ENCODE measurements at places on chromosomes 2 and 18.

GRCh38 chr2:105187531-105187930 is 54.0 kb upstream of the GPR45 start:
- DNase-seq: peak; percentile 28

DNA sequence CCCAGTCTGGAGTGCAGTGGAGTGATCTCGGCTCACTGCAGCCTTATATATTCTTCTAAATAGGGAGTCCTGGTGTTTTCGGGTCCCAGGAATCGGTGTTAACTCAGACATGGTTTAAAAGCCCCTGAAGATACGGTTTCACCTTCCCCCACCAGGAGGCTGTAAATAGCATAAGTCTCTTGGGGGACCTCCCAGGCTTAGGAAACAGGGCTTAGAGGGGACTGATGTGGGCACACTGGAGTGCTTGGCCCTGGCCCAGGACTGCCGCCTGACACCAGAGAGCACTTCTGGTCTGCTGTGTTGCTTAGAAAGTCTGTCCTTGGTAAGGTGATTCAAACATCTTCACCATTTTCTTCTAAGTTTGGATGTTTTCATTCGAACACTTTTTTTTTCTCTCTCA is 39.7 kb upstream of the MAP4K4 start:
- DNase-seq: no peak

GRCh38 chr2:23745726-23746105 is 181.2 kb downstream of the ATAD2B start:
- peak; percentile 34 for DNase-seq

DNA sequence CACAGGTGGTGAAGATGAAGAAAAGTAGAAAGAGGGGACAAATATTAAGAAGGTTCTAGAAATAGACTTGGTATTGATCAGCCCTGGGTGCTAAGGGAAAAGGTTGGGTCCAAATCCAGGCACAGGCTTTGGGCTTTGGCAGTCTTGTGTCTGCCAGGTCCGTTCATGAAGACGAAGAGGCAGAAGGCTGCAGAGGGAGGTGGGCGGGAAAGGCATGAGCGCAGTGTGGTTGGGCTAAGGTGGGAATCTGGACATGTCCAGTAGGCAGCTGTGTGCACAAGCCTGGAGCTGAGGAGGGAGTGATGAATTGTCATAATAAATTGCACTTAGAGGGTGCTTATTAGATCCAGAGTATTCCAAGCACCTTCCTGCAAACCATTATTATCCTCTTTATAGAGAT is 105.7 kb upstream of the TEX51 start:
- no peak for DNase-seq

GRCh38 chr2:170950221-170950761 is 21.2 kb downstream of the GORASP2 start:
- DNase-seq: no peak

- peak; percentile 34 for DNase-seq
These were observed 370.9 kb upstream of the ZEB2 start for GRCh38 chr2:144890828-144891227.

- DNase-seq: peak; percentile 39
These were observed 669 bp upstream of the PIKFYVE start for GRCh38 chr2:208265371-208265800.

DNA sequence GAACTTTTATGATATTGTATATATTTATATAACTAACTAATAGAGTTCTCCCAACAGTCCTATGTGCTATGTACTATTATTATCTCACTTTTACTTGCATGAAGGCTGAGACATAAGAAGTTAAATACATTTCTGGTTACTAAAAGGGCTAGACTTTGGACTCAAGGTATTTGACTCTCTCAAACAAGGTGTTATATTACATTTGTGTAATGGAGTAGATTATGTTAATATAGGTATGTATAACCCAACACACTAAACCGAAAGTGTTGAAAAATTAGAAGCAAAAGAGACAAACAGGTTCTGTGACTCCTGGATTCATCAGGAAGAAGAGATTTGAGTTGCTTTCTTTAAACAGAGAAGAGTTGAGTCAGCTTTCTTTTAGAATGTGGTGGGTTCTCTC is 733.6 kb upstream of the ZEB2 start:
- DNase-seq: no peak

- DNase-seq: no peak
These were observed 371.9 kb upstream of the TNP1 start for GRCh38 chr2:217231724-217232123.

GRCh38 chr2:30405260-30405605 is 41.8 kb upstream of the LCLAT1 start:
- no peak for DNase-seq

- no peak for DNase-seq
These were observed 9.7 kb downstream of the TCF23 start for GRCh38 chr2:27158468-27158867.

- DNase-seq: no peak
These were observed 86.2 kb downstream of the MIB1 start for GRCh38 chr18:21826641-21827302.

DNA sequence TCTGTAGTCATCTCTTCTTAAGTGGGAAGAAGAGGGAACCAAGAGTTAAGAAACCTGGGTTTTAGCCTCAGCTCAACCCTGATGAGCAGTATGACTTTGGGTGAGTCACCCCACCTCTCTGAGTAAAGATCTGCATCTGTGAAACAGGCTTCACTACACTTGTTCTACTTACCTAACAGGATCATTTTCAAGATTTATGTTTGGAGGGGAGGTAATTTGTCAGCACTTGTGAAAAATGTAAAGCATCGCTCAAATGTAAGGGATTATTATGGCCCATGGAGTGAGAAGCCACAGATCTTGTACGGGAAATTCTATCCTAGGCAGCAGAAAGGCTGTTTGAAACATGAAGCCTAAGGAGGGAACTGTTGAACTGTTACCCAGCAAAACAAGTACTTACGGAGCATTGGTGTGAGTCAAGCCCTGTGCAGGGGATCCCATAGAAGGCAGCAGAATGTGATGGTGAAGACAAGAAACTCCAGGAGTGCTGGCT is 160.6 kb downstream of the PRKCE start:
- peak; percentile 41 for DNase-seq

DNA sequence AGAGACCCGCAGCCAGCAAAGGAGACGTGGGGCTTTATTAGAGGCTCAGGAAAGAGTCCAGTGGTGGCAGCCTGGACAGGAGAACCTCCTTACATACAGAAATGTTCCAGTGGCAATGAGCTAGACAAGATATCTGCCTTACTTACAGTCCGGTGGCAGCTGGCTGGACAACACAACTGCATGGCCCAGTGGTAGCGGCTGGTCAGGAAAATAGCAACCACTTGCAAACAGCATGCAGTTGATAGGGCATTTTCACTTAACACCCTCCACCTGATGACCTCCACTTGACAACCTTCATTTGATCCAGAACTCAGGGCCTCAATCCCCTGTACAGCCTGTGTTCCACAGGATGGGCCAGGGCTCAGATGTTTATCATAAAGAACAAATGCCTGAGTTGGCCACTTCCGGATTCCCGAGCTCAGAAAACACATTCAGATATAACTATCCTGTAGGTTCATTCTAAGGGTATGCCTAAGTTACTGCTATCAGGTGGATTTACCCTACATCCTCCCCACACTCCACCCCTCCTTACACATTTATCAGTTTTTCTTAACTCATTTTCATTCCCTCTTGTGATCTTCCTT is 63.3 kb upstream of the ITPRID2 start:
- no peak for DNase-seq

DNA sequence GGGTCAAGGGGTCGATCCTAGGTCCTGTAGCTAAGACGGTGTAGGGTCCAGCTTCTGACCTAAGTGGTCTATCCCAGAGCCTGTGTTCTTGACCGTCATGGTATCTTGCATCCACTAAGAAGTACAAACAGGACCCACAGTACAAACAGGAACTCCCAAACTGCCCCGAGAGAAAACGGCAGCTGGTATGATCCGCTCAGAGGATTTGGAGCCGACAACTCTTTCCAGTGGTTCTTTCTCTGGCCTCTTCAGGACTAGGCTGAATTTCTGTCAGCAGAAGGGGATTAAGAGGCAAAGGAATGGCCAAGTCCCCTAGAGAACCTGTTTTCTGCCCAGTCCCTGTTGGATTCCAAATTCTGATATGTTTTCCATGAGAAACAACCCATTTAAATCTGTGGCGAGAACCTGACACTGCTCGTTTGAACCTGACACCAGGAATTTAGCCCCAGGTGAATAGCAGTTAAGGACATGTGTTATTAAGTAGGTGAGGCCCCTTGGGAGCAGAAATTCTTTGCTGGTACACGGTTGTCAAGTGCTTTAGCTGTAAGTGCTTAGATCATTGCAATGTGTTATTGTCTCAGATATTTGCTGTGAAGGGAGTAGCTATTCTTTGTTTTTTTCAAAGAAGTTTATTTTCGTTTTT is 50.5 kb upstream of the TXNDC2 start:
- no peak for DNase-seq

GRCh38 chr2:232388324-232388891 is 9.9 kb downstream of the ALPP start:
- DNase-seq: no peak

GRCh38 chr2:38602136-38602731 is 494 bp downstream of the HNRNPLL start:
- DNase-seq: no peak

DNA sequence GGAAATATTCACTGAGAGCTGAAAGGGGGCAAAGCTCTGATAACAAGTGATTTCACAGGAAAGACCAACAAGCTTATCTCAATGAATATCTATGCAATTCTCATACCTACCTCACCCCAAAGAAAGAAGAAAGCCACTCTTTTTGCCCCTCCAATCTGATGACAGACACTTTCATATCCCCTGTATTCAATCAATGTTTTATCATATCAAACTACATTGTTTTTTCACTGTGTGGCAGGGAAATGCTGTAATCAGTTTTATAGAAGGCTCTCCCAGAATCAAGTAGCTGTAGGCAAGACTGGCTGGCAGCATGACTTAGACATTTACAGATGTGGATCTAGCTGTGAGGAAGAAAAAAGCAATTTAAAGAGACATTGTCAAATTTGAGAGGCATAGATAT is 81.3 kb upstream of the PIK3C3 start:
- DNase-seq: no peak

DNA sequence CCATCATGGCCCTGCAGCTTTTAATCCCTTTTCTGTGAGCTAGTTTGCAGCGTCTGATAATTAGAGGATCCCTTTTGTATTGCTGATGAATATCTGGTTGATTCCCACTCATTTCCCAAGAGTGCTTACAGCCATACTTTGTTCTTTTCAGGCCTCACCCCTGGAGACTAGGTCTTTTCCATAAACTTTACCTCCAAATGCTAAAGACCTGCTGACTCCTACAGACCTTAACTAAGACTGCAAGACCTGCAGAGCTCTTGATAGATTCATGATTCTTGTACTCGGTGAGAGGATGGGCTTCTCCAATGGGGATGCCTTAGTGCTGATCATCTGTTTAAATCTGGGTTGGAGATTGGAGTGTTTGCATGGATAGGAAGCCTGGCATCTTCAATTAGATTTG is 33.1 kb upstream of the DYNAP start:
- no peak for DNase-seq

DNA sequence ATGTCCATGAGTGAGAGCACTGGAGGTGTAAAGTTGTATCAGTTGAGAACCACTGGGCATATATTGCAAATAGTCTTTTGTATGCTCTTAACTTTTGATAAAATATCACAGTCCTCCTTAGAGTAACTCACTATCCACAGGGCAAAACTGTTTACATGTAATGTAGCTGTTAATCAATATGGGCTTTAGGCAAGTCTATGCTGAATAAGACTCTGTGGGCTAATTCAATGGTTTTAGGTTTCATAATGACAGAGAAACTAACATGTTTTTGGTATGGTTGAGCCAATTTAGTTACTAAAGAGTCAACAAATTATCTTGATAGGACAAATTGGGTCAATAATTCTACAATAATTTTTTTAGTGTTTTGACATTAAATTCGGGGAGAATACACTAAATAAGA is 1134.9 kb upstream of the FAM98A start:
- no peak for DNase-seq

GRCh38 chr2:96977631-96978195 is 8.7 kb downstream of the FAM178B start:
- DNase-seq: peak; percentile 20

DNA sequence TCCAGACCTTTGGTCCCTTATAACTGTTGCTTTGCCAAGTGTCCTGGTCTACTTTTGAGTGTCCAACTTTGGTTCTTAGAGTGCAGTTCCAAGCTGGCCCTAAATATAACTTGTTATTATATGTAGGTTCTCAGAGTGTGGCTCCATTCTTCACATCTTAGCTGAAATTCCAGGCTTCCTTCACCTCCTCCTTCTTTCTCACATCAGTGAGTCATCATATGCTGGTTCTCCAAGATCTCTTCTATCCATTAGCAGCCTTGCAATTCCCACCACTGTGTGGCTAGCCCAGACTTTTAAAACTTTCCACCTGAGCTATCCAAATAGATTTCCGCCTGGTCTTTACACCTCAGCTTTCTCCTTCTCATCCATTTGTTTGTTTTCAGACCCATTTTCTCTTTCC is 12.6 kb upstream of the CXCR4 start:
- DNase-seq: no peak

- DNase-seq: peak; percentile 90
These were observed 7.2 kb upstream of the PROC start for GRCh38 chr2:127410871-127411652.

DNA sequence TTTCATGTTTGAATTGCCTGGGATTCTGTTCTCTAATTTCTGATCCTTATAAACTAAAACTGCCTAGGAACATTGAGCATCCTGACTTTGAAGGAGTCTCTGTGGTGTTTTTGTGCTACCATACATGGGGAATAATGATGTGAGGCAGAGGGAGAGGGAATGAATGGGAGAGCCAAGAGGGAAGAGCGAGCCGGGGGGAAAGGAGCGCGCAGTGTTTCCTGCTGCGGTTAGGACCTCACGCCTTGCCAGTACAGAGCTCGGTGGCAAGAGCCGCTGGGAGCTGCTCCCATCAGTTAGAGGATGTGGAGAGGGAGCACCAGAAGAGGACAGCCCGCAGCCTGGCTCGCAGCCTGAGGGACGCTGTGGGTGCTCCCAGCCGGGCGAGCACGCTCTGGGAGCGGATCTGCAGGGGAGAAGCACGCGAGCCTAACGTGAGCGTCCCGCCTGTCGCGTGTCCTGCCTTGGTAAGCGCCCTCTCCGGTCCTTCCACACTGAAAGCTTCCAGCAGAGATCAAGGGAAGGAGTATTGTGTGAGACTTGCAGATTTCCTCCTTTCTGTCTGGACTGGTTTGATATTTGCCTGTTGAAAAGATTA is 114.7 kb downstream of the FAM210A start:
- peak; percentile 63 for DNase-seq

- DNase-seq: no peak
These were observed 31.4 kb downstream of the QPCT start for GRCh38 chr2:37375741-37376288.

DNA sequence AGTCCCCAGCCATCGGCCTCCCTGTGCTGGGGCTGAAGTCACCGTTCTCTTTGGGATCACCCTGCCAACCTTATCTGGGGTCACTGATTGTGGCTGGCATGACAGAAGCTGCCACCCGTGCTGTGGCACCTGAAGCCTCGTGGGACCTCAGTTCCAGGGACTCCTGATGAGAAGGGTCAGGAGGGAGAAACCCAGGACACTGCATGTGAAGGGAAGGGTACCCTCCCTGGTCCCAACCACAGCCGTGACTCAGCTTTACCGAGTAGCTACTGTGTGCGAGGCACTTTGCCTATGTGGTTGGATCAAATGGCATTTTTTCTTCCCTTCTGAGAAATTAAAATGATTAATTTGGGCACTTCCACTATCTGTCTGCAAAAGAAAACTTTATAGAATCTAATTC is 64.4 kb downstream of the SP110 start:
- DNase-seq: no peak

- no peak for DNase-seq
These were observed 5.3 kb upstream of the MC4R start for GRCh38 chr18:60377778-60378469.

All from fibroblast of skin of scalp (primary cell).